Fibroblast of lung (primary cell): ENCODE measurements at places on chromosomes 4 and X. TPM values are rescaled to one million over a fixed set of nuclear protein-coding genes. Genes with fewer than 3 reads are reported as not detected.

PABPC1L2B gene
- not detected in 2 replicates for total RNA-seq

SLIT2 gene
- 12.6 and 21.1 TPM in 2 replicates for total RNA-seq

BTK gene
- not detected in 2 replicates for total RNA-seq

LRBA gene
- 26.7 and 36.7 TPM in 2 replicates for total RNA-seq

ODAPH gene
- total RNA-seq, result not detected in 2 replicates
